ENCODE measurements at places on chromosomes 2 and 18.

GRCh38 chr2:222738809-222739208 is 67.4 kb downstream of the MOGAT1 start:
- no peak for DNase-seq

DNA sequence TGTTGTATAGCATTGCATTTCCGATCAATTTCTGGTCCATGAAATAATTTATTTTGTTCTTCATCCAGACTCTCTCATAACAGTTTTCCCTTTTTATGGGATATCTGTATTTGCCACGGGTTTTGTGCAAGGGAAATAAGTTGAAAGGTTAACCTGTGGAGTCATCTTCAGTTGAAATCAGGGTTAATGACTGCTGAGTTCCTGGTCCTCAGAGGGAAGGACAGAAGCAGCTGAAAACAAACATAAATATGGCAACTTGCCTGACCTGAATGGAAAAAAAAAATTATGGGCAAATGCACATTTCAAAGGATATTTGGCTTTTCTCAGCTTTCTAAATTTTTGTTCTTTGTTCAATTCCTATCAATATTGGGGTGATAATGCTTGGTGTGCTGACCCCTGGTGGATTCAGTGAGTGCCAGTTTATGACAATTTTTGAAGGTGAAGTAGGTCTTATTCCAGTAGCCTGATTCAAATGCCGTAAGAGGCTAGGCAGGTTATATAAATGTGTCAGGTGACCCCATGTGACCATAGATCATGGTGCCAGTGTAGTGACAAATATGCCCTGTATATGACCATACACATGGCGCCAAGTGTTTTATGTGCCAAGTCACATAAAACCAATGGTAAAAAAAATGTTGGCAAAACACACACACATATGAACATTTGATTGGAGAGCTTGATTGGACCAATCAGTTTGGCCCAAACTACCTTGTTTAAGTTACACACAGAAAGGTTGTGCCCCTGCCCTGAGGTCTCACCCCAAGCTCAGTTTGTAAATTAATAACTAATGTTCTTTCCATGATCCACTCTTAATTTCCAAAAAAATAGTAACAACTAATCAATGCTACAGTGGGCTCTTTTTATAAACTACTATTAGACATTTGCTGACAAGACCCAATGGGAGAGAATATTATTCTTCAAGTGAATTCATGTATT is 47.6 kb upstream of the FAM124B start:
- DNase-seq = no peak

- DNase-seq = no peak
Measured at GRCh38 chr18:34901299-34901698, 139.9 kb upstream of the MAPRE2 start.

GRCh38 chr2:15733867-15734673 is 142.4 kb downstream of the DDX1 start:
- DNase-seq = no peak

- no peak for DNase-seq
Measured at GRCh38 chr18:24271381-24272228, 126.0 kb downstream of the OSBPL1A start.

- no peak for DNase-seq
Measured at GRCh38 chr18:42181474-42181873, 226.4 kb downstream of the PIK3C3 start.

DNA sequence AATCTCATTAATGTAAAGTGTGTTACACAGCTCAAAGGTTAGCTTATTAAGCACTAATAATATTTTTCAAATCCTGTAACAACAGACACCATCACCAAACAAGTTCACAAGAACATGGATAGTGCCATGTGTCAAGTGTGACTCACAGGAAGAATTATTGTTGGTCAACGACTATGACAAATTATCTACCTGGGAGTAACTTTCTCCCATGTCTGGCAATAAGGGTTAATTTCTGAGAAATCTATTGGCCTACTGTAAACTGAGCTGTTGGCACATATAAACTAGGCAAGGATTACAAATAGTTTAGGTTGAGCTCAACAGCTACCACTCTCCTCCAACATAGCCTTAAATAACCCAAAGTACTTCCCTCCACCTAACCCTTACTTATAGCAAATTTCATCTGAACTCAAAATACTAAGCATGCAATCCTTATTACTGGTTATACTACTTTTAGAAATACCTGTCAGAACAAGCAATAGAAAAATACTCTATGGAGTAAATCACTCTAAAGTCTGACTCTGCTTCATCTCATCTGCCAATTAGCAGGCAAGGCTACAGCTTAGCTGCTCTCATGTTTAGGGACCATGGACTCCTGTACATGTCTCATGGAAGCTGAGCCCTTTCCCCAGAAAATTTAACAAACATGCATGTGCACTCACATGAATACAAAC is 223.0 kb downstream of the NBAS start:
- DNase-seq = no peak

DNA sequence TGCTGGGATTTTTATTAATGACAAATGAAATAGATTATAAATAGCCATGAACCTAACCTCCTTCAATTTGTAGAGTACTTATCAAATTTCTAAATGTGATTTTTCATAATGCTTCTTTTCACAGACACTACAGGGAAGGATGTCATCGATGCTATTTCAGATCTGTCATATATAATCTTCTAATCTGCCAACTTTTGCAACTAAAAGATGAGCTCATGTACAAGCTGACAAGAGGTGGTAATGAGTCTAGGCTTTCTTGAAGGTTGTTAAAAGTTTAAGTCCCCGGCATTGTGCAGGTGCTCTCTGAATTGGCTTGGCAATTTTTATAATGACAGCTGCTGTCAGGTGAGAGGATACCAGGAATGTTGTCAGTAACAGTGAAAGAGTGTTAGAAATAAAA is 320.4 kb downstream of the LRRTM4 start:
- DNase-seq = no peak

DNA sequence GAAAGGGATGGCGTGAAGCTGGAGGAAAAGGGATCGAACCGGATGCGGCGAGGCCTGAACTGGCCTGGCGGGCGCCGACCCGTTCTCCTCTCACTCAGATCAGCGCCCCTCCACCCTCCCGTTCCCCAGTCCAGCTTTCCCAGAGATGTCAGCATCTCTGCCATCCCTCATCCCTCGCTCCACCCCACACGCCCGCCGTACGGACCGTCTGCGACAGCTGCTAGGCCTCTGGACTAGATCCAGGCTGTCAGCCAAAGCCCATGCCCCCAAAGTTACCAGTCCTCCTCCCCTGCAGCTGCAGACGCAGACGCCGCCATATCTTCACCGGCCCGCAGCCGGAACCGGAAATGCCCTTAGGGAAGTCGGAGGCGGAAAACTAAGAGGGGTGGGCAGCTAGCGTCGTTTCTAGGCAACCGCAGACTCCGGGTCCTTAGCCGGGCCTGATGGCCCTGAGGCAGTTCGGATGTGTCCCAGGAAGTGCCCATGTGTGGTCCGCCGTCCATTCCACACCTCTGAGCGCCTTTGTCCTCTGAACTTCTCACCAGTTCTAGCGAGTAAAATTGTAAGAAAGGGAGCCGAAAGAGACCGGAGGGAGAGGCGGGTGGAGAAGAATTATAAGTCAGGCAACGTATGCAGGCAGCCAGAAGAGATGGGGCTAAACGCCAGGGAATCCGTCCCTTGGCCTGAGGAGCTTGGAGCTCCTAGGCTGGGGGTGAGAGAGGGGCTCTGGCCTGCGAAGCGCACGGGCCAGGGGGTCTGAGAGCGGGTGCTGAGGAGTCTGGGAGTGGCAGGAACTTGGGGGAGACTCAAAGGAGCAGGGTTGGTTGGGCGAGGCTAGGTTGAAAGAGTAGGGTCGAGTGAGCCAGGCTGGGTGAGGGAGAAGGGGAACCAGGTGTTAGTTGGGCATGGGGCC is at the start of the genes RNF25 and STK36:
Gene RNF25 (minus strand): TSS at position 349 of the 913 bp plus-strand sequence. CDS start 32 bp downstream, at position 317.
Gene STK36 (plus strand): TSS at position 433 of the 913 bp plus-strand sequence. CDS start 744 bp downstream, outside the sequence.
- DNase-seq = peak; percentile 45

DNA sequence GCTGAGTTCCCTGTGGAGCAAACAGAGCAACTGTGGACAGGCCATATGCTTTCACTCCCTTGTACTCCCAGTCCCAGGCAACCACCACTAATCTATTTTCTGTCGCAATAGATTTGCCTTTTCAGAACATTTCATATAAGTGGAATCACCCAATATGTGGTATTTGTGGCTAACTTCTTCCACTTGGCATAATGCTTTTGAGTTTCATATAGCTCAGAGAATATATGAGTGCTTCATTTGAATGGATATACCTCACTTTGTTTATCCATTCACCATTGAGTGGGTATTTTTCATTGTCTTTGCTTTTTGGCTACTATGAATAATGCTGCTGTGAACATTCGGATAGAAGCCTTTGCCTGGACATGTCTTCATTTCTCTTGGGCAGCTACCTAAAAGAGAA is 151.9 kb downstream of the CERS6 start:
- DNase-seq = no peak

DNA sequence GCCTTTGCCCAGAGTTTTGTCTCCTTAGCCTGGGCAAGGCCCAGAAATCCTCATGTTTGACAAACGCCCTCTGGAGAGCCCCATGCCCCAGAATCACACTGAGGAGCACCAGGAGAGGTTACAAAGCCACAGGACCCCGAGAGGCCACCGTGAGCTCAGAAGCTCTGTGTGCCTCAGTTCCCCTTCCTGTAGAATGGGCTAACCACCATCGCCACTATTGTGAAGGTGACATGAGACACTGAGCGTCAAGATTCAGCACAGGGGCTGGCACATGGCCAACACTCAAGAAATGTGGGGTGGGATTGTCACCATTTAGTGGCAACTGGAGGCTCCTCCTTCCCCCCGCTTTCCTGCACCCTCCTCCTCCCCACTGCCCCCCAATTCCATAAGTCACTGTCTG is 1.2 kb upstream of the NMUR1 start:
- no peak for DNase-seq

DNA sequence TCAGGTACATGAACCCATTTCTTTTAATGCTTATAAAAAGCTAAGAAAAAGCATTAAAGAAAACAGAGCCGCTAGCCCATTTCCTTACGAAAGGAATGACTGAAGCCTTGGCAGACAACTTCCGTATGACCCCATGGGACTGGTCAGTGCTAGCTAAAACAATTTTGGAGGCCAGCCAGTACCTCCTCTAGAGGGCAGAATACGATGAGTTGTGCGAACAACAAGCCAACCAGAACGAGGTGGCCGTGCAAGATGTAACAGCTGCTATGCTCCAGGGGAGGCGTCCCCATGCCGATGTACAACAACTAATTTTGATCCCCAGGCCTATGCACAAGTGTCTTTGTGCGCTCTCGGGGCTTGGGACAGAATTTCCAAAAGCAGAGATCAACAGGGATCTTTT is 16.7 kb downstream of the MAP3K2 start:
- DNase-seq = no peak

DNA sequence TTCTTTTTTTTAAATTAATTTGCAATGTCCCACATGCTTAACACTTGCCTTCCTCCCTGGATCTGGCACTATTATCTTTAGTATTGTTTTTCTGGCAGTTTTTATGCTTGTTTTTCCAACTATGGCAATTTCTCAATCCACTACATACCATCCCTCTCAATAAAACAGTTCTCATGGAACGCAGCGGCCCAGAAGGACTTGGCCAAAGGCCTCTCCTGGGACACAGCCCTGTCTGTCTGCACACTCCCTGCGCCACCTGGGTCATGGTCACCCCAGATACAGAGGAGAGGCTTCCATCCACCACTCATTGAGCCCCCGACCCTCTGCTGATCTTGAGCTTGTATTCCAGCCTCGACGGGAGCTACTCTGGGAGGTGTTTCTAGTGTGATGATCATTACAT is 91.2 kb downstream of the TWIST2 start:
- no peak for DNase-seq

- no peak for DNase-seq
Measured at GRCh38 chr2:27779417-27780055, 8.0 kb downstream of the MRPL33 start.

- DNase-seq = no peak
Measured at GRCh38 chr18:44715245-44715644, 34.6 kb downstream of the SETBP1 start.

DNA sequence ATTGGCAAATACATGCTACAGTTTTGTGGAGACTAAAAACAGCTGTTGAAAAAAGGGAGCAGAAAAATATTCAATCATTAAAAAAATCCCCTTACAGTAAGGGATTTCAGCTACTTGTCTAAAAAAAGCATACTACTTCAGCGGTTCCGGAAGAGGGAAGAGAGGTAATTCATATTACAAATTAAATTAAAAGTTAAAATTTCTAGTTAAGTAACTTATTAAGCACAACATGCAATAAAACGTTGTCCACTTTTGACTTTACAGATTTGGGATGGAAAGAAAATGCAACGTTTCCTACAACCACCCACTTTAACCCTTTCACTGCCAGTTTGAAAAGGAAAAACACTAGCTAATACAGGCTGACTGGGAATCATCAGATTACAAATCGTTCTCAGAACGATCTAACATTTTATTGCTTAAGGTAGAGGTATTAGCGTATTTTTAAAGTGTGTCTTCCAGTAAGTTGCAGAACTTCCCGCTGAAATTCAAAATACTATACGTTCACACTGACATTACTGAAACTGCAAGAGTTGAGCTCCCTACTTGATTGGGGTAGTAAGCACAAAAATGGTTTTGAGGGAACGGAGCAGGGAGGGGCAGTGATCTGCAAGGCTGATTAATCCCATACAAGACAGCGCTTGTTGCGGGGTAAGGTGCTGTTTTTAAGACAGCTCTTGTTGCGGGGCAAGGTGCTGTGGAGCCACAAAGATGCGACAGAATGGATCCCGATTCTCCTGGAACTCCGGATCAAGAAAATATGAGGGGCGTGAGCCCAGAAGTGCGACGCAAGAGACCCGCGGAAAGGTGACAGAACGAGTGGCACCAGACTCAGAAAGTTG is 743 bp downstream of the HADHA start:
- DNase-seq = no peak

- DNase-seq = no peak
Measured at GRCh38 chr2:63589148-63589958, 590 bp downstream of the MDH1 start.

DNA sequence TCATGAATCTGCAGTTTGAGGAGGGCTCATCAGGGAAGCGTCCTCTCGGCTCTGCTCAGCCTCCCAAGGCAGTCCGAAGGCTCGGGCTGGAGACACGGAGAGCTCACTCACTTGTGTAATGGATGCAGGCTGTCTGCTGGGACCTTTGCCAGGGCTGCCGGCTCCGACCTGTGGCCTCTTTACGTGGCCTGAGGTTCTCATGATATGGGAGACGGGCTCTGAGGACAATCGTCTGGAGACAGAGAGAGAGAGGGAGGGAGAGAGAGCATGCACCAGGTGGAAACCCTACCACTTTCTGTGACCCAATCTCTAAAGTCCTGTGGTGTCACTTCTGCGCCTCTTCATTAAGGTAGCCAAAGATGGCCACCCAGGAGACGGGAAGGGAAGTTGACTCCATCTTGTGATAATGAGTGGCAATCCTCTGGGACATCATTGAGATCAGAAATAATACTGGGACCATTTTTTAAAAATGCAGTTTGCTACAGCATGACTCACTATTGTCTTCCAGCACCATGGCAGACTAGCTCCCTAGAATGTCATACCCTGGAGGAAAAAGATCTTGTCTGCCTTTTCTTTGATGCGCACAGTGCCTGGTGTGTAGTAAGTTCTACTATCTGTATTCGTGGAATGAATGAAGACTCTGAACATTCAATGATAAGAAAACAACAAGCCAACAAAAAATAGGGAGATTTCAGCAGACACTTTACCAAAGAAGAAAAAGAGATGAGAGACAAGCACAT is 60.2 kb downstream of the CD8B2 start:
- DNase-seq = no peak

Measured in SIG-M5 (cell line).